ENCODE measurements at places on chromosomes 12 and 14. TPM values are rescaled to one million over a fixed set of nuclear protein-coding genes. Genes with fewer than 3 reads are reported as not detected.

The TMEM119 gene
- 16.8 TPM for polyA plus RNA-seq

The INHBC gene
- 0.32 TPM for polyA plus RNA-seq

The PLEKHD1 gene
- 5.0 TPM for polyA plus RNA-seq

The GRIP1 gene
- polyA plus RNA-seq, result 26.7 TPM

- DNase-seq, result no peak
Observed at GRCh38 chr14:28759653-28760313, 6.8 kb upstream of the FOXG1 start.

GRCh38 chr12:104966677-104967076 is 8.6 kb upstream of the SLC41A2 start:
- no peak for DNase-seq

DNA sequence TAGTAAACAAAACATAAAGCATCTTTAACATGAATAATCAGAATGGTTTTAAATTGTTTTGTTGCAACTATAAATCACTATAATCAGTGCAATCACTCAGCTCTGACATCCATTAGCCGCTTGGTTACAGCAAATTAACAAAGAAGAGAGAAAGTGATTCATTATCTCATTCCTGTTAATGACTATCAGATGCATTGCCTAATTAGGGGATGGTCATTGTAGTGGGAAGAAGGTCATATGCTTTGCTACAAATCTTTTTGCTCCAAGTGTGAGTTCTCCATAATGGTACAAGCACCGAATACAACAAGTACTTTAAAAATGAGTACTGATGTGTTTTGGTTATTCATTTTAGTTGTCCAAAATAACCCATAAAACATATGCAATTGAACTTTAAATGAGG is 272.0 kb downstream of the AKAP6 start:
- no peak for DNase-seq

GRCh38 chr14:90301668-90302090 is 30.1 kb downstream of the NRDE2 start:
- DNase-seq, result peak; percentile 48

- DNase-seq, result no peak
Observed at GRCh38 chr14:30757082-30757481, 117.3 kb upstream of the COCH start.

DNA sequence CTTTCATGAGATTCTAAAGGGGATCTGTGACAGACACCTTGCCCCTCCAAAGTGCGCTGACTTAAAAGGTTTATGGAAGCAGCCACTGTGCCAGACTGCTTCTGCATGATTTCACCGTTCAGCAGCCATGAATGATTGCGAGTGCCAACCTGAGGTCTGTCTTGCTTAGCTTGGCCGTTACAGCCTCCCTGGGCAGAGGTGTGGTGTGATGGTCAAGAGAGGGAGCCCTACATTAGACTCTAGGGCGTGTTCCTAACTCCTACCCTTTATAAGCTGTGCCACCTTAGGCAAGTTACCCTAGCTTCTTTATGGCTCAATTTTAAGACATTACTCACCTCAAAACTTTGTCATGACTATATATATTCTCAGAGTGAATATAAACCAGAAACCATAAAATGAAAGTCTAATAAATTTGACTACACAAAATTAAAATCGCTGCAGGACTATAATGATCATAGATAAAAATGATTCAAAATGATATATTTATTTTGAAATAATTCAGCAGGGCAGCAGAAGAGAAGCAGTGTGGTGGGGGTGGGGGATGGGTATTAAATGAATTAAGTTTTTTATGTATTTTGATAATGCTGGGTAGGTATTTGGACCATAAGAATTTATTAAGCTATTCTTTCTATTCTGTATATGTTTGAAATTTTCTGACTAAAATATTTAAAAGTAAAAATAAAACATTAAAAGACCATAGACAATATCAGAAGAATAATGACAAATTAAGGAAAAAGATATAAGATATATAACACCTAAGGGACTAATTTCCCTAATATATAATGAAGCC is 47.7 kb upstream of the MBIP start:
- DNase-seq, result no peak

Data from renal cortex interstitium (tissue), 15 donors.